Iris pigment epithelial cell (primary cell): ENCODE measurements at places on chromosomes 12 and 14.
A peak's percentile ranks its signal among the peaks of the same experiment; 100 is the strongest.

- no peak for DNase-seq
Measured at GRCh38 chr12:125178222-125178621, 113.0 kb downstream of the AACS start.

GRCh38 chr14:30915596-30915995 lies 41.2 kb downstream of the COCH start:
- DNase-seq: peak; percentile 12

- DNase-seq: peak; percentile 12
Measured at GRCh38 chr12:132886529-132887477, 602 bp downstream of the CHFR start.

- peak; percentile 29 for DNase-seq
Measured at GRCh38 chr12:64450711-64451486, 1.0 kb upstream of the TBK1 start.

DNA sequence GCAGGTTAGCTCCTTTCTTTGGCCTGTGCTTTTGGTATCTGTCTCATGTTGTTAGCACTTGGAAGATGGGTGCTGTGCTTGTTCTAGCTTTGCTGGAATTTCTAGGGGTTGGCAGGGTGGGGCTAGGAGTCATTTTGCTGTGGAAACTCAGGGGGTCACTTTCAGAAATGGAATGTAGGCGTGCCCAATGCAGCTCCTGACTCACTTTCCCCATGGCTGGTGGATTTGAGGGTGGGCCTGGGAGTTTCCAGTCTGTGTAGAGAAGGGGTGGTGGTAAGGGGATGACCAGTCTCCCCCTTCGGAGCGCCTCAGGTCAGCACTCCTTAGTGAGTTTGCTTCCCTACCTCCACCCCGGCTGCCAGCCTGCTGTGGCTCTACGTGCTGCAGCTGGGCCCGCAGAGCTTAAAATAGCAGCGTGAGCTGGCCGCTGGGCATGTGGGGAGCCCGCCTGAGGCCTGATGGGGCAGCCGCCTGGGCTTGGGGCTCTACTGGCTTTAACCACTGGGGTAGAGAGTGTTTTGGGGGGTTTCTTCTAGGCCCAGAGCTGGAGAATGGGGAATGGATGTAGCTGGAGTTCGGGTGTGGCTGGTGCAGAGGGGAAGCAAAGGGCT lies 108.2 kb downstream of the TSPAN9 start:
- DNase-seq: peak; percentile 23

GRCh38 chr14:70884595-70885342 lies 22.5 kb upstream of the PCNX1 start:
- DNase-seq: peak; percentile 46

- no peak for DNase-seq
Measured at GRCh38 chr12:597926-598568, 65.2 kb downstream of the NINJ2 start.

- peak; percentile 39 for DNase-seq
Measured at GRCh38 chr12:24047326-24047725, 97.9 kb upstream of the SOX5 start.

DNA sequence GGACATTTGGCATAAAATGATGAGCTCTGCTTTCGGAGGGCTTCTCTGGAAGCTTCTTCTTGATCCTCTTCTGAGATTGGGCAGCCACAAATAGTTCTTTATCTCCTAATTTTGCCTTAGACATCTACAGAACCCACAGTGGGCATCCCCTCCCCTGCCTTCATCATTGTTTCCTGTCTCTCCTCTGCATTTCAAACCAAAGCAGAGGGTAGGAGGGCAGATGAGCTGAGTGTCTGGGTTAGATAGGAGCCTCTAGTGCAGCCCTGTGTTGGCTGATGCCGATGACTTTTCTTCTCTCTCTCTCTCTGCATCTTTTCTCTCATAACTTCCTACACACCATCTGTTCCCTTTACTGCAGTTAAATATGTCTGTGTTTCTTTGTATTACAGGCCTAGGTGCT lies 8.5 kb upstream of the IL26 start:
- DNase-seq: no peak

DNA sequence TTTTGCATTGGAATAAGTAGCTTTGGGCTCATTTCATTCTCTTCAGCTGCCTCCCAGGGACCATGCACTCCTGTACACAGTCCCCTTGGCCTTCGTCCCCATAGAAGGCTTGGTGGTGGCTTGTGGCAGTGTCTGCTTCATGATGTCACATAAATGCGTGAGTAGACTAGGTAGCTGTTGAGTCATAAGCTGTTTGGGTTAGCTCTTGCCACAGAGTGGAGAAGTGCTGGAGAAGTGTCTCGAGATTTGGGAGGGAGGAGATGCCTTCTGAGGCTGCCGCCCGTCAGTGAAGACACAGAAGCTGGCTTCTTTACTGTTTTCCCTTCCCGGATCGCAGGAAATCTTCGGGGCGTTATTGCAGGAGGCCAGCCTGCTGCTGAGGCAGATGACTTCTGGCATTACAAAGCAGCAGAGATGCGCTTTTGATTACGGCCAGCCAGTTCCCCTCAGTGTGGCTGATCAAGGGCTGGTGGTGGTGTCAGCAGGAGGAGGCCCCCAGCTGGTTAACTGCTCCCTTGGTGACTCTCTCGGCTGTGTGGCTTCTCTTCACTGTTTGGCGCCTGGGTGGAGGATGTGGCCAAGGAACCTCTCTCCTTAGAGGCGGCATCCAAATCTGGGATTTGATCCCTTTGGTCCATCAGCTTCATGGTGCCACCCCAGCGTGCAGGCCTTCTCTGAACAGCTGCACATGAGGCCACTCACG lies 67.6 kb downstream of the AACS start:
- DNase-seq: peak; percentile 24

DNA sequence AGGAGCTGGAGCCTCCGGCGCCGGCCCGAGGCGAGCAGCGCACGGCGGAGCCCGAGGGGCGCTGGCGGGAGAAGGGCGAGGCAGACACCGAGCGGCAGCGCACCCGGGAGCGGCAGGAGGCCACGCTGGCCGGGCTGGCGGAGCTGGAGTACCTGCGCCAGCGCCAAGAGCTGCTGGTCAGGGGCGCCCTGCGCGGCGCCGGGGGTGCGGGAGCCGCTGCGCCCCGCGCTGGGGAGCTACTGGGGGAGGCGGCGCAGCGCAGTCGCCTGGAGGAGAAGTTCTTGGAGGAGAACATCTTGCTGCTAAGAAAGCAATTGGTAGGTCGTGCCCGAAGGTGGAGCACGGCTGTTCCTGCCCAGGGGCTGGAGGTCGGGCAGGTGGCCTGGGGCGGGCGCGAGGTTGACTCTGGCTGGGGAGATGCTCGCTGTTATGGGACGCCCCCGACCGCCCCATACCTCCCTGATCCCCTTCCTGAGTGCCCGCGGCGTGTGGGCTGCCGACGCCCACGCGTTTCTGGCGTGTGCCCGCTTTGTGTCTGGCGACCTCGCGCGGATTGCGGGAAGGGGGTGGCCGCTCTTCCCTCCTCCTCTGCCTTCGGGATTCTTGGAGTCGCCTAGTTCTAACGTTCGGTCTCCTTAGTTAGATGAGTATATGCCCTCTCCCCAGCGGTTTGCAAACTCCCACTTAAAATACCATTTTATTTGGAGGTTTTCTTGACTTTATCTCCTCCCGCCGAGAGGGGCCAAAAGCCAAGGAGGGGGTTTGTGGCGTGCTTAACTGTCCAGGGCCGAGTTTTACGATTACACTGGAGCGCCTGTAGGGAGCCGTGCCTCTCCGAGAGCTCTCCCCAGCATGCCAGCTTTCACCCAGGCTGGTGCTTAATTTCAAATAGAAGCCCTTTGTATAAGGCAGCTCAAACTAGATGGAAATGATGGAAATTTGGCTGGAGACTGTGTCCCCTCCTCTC lies 752 bp downstream of the DACT1 start:
- DNase-seq: peak; percentile 44

DNA sequence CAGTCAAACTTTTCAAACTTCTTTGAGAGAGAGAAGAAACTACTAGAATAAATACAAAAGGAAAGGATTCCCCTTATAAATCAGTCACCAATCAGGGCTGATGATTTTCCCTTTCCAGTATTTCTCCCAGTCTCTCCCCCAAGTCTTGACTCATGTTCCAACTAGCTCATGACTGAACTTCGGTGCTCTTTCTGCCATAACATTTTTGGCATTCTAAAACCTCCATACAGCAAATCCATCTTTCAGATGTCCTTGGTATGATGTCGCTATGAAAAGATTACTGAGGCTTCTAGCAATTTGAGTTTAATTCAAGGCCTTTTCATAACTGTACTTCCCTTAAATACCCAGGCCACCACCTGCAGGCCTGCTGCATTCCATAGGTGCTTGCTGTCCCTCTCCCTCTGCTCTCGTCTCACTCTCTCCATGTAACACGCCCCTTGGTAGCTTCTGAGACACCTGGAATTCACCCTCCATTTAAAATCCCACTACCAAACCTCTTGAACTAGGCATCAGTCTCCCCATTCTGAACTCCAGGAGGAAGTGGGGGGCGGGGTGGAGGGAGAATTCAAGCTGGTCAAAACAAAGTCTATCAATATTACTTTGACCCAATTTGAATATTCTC lies 2.4 kb downstream of the PRKD1 start:
- DNase-seq: peak; percentile 77

GRCh38 chr12:115155665-115156645 lies 472.0 kb upstream of the TBX3 start:
- peak; percentile 89 for DNase-seq

GRCh38 chr14:26963711-26964110 lies 365.9 kb upstream of the NOVA1 start:
- DNase-seq: peak; percentile 1

- DNase-seq: no peak
Measured at GRCh38 chr12:51482929-51483697, 58.5 kb downstream of the SLC4A8 start.
